AML-193 (cell line): ENCODE measurements at places on chromosomes 2 and 18.

- DNase-seq, result no peak
These were observed 4.4 kb upstream of the KYNU start for GRCh38 chr2:142872882-142873724.

GRCh38 chr2:11833601-11834000, 87.2 kb downstream of the LPIN1 start:
- no peak for DNase-seq

DNA sequence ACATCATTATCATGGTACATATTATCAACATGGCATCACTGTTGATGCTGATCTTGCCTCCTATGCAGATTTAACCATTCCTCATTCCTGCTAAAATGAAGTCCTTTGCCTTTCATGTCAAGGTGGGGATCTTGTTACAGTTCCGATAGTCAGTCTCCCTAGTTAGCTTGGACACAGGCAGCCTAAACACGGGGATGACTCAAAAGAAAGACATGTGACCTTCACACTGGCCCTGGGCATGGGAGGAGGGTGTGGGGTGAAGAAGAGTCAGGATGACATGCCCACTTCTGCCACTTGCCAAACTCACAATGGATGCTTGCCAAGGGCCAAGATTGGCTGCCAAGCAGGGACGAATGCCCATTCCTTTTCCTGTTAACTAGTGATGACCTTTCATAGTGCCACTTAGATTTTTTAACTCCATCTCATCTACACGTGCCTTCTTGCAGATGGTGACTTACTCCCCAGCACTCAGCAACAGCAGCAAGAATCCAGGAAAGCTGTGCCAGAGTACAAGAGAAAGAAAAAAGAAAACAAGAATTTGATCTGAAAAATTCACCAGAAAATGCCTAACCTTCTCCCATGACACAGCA, 13.9 kb upstream of the SLC1A4 start:
- no peak for DNase-seq

DNA sequence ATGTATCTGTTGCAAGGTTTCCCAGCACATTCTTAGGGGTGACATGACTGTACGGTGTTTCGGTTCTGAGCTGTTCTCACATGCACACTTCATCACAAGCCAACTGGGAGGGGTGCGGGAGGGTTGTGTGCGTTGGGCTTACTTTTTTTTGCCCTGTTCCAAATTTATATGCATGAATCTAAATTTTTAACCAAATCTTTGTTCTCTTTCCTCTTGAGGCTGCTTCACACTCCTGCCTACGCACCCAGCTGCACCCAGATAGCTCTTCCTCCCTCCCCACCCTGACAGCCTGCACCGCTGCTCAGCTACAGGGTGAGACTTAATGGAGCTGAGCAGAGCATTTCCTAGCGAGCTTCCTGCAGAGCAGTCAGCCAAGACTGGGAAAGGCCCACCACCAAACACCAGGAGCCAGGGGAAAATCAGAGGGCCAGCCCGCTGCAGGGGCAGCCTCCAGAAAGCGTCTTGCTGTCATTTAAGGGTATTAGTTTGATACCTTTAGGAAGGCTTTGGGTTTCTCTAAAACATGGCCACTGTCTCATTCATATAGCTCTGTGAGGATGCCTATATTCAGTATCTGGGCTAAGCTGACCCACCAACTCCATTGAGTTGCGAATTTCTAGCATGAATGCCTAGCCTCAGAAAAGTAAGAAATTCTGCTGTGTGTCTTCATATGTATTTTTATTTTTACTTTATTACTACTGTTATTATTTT, 84.5 kb downstream of the POU3F3 start:
- DNase-seq, result no peak

DNA sequence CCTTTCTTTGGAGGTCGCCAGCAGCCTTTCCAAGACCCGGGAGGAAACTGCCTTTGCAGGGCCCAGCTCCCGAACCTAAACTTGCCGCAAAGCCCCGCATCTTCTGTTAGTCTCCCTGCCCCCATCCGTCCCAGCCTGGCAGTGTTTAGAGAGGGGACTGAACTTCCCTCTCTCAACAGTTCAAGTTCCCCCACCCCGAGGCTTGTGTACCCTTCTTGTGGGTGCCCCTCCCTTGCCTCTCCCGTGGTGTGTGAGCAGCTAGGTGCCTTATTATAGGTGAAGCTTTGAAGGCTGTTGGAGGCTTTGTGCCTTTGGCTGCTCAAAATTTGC, 1.4 kb downstream of the LBH start:
- DNase-seq, result no peak

- DNase-seq, result no peak
These were observed 39.0 kb downstream of the ARL5A start for GRCh38 chr2:151789055-151789834.

DNA sequence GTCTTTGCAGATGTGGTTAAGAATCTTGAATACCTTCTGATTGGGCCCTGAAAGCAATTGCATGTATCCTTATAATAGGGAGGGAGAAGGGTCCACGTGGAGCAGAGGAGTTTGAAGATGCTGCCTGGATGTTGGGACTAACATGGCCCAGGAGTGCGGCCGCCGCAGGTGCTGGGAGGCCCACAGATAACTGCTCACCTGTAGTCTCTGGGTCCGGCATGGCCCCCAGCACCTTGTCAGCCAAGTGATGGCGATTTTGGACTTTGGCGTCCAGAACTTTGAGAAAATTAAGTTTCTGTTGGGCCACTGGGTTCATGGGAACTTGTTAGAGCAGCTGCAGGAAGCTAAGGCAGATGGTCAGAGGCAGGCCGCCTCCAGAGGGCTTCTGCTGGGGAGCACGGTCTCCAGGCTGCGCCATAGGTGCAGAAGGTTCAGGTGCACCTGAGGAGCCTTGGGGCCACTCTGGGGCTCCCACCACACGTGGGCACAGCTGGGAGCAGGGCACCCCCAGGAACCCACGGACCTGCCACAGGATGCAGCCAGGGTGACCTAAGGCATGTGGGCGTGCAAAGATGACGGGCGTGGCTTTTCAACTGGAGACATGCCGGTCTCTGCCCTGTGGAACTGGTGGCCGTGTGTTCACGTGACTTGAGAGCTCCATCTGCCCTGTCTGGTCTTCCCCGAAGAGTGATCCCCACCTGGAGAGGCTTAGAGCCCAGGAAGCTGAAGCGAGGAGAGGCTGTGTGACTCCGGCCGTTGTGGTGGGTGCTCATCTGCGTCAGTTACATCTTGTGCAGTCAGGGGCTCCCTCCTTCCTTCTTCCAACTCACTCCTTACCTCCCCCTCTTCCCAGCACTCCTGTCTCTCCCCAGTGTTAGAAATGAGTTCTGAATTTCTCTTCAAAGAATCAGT, 277.3 kb downstream of the AGAP1 start:
- no peak for DNase-seq

DNA sequence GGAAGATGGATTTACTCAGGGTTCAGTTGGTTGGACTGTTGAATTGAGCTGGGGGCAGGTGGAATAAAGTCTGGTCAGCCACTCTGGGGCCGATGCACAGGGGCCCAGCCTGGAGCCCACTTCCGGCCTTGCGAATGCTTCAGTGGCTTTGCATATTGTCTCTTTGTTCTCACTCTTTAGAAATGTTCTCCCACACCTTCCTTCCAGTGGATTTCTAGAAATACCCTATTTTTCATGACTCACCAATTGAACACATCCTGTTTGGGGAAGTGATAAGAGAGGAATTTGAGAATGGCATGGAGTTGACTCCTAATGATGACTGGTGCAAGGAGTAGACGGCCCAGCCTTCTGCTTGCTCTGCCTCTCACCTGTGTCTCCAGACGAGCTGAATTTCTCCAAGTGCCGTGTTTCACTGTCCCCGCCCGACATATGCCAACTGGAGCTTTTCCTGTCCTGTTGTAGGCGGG, 28.1 kb downstream of the ASAP2 start:
- no peak for DNase-seq

- DNase-seq, result no peak
These were observed 62.7 kb upstream of the ARL4C start for GRCh38 chr2:234559609-234560008.

DNA sequence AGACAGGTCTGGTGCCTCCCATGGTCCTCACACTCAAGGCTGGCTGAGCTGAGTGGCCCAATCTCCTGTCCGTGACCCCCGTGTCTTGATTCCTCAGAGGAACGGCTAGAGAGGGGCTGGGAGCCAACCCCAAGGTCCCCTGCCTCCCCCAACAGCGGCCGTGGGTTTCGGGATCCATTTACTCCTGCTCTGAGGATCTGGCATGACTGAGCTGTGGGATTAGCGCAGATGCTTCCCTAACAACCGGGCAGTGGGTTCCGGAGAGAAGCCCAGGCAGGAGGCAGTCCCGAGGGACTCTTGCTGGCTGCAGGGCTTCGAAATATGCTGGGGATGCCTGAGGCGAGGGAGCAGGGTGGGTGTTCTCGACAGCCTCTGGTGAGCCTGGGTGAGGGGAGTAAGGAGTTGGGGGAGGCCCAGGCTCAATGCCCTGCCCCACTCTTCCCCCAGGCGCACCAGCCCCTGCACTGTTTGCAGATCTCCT, 18.9 kb downstream of the GPR35 start:
- no peak for DNase-seq

- no peak for DNase-seq
These were observed 128.5 kb downstream of the SPTBN1 start for GRCh38 chr2:54584598-54584997.

GRCh38 chr2:192002418-192002817, 155.5 kb upstream of the CAVIN2 start:
- no peak for DNase-seq
